ENCODE measurements at places on chromosomes 12 and 14.

DNA sequence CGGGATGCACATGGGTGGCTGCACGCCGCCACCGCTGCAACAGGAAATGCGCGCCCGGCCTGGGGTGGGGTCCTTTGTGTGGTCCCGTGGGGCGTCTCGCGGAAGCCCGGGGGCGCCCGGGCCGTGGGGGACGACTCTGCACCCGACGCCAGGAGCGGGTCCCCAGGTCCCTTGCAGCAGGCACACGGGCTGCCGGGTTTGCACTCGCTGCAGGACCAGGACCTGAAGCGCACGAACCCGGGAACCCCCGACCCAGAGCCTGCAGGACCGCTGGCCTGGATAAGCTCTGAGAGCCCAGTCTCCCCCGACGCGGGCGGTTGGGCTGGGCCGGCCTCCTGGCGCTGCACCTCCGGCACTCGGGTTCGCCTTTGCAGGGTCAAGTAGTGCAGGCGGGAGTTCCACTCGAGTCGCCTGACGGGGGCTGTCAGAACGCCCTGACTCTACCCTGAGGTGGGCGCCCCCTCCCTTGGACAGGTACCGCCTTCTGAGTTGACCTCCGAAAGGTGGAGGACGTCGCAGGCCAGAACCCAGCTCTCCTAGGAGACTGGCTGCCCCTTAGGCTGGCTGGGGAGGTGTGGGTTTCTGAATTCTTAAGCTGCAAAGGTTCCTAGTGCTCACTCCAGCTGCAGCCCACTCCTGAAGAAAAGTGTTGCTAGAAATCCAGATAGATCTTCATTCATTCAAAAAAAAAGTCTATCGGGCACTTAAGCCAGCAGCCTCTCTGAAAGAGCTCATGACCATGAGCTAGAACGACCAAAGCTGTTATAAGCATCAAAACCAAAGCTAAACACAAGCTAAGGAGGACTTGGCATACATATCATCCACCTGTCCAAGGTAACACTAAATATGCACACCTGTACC is 68.0 kb downstream of the RNF34 start:
- peak; percentile 34 for DNase-seq

DNA sequence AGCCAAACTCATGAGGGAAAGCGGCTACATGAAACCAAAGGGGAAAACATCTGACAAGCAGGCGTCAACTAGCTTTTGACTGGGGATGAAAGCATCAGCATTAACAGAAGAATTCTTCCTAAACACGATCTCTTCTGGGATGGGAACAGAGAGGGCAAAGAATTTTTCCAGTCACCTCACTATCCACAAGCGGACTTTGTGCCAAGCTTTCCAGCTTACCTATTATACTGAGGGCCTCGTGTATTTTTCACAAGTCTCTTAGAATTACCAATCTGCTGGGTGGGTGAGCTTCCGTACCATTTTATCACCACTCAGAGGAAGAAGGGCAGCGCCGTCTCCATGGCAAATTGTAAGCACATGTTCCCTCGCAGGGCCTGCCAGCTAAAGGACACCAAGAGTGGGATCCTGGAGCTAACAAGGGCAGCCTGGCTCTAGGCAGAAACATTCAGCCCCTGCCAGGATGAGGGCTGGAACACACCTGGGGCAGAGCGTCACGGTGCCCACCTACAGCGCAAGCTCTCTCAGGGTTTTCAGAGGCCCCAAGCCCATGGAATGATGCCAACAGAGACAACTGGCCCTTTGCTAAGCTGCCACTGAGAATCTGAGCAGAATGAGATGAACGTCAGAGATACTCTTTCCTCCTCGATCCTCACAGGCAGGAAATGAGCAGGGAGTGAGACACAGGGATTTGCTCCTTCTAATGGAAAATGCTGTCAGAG is 74.6 kb downstream of the CHGA start:
- DNase-seq, result no peak

- no peak for DNase-seq
These were observed 35.7 kb downstream of the STK38L start for GRCh38 chr12:27279826-27280225.

GRCh38 chr14:57574617-57575288 is 81.1 kb upstream of the CCDC198 start:
- no peak for DNase-seq

DNA sequence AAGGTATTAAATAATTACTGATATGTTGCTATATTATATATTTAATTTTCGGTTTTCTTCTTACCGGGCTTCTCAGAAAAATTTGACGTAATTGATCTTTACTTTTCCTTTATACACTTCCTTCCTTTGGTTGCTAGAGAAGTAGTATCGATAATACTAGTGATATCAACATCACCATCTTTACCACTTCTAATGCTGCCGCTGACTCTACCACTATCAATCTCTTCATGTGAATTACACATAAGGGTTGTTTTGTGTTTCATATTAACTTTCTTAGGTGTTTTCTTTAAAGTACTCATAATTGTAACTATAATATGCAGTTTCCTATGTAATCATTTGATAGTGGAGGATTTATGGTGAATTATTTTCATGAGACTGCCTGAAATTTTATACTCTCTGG is 30.9 kb upstream of the KLRF1 start:
- DNase-seq, result no peak

- no peak for DNase-seq
These were observed 117.6 kb upstream of the PWP1 start for GRCh38 chr12:107567876-107568619.

Data from iris pigment epithelial cell (primary cell).